ENCODE measurements at places on chromosomes 3 and 15.

GRCh38 chr3:64561325-64561843, 126.4 kb downstream of the ADAMTS9 start:
- DNase-seq: no peak

GRCh38 chr3:127237835-127238234, 44.9 kb downstream of the PRR23E start:
- DNase-seq: no peak

- no peak for DNase-seq
Observed at GRCh38 chr15:84398763-84399701, 163.5 kb downstream of the GOLGA6L4 start.

DNA sequence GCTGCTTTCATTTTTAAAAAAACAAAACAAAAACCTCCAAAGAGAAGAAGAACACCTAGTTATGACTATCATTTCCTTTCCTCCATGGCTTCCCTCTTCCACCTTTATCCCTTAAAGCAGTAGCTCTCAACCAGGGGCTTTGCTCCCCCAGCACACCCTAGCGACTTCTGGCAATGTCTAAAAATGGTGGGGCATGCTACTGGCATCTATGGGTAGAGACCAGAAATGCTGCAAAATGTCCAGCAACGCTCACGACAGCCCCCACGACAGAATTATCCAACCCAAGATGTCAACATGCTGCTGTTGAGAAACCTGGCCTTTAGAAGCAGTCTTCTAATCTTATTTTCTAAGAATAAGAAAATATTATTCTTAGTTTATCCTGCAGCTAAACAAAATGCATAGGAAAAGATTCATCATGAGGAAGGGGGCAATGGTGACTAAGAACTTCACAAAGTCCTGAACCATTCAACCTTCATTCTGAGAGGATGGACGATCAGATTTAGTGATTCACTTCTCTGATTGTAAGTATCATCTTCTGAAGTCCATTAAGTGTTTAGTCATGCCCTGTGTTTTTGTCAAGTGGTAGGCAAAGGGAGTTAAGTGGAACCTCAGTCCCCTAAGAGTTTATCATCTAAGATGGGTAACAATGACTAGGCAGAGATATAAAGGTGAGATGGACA, 81.7 kb downstream of the CCNL1 start:
- no peak for DNase-seq

GRCh38 chr3:27713435-27714145, 8.5 kb downstream of the EOMES start:
- DNase-seq: no peak

DNA sequence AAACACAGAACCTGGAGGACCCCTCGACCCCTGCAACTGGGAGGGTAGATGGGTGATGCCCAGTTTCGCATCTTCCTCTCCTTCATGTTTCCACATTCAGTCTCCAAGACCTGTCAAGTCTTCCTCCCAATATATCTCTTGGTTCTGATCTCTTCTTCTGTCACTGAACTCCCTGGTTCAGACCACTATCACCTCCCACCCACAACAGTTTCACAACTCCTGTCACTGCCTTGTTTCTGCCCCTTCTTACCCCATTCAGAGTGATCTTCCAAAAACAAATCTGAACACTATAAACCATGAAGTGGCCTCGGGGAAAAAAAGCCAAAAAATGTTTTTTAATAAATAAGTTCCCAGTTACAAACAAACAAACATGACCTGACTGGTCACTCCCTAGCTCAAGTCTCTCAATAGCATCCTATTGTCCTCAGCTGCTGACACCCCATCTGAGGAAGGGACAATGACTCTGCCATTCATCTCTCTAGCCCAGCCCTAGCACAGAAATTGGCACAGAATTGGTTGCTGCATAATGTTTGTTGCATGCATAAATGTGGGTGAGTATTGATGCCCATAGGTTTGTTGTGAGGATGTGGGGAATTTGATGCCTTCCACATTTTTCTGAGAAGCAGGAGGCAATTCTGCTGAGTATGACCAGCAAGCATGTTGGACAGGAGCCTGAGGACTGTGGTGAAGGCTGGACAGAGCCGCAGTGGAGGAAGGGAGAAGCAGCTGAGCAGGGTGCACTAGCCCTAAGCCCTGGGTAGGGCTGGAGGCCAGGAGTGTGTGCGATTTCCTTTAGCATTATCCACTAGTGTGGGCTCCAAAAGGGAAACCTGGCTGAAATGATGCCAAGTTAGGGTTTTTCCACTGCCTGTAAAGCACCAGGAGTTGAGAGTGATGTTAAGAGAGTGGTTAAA, 12.2 kb upstream of the XYLB start:
- DNase-seq: no peak

- DNase-seq: no peak
Observed at GRCh38 chr3:123584284-123584987, 417 bp downstream of the HACD2 start.

DNA sequence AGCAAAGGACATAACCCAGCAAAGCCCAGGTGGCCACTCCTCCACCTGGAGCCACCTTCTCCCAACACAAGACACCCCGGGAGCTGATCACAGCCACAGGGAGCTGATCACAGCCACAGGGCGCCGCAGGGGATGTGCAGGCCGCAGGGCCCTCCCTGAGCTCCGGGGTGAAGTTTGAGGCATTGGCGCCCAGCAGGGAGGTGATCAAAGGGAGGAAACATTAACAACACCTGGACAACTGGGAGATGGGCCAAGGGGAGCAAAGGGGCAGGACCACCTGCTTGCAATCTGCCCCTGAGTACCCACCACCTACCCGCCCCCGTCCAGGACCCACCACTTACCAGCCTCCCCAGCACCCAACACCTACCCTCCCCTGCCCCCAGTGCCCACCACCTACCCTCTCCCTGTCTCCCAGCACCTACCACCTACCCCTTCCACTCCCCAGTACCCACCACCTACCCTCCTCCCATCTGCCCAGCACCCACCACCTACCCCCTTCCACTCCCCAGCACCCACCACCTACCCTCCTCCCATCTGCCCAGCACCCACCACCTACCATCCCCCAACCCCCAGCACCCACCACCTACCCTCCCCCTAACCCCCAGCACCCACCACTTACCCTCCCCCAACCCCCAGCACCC, 2.4 kb downstream of the UROC1 start:
- no peak for DNase-seq

DNA sequence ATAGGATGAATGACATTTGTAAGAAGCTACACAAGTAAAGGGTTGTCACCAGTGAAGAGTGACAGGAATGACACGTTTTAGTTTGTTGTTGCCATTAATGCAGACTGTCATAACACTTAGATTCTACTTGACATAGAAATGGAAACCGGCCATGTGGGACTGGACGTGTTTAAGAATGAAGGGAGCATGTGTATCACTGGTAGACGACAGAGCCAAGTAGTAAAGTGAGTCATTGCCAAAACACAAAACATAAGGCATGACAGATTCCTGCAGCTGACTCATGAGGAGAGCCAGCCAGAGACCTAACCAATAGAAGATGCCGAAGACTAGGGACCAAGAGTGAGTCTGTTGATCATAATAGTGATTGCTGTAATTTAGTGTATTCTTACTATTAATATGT, 106.2 kb upstream of the PLAAT1 start:
- DNase-seq: no peak

- no peak for DNase-seq
Observed at GRCh38 chr15:35299059-35299735, 214.1 kb upstream of the NANOGP8 start.

DNA sequence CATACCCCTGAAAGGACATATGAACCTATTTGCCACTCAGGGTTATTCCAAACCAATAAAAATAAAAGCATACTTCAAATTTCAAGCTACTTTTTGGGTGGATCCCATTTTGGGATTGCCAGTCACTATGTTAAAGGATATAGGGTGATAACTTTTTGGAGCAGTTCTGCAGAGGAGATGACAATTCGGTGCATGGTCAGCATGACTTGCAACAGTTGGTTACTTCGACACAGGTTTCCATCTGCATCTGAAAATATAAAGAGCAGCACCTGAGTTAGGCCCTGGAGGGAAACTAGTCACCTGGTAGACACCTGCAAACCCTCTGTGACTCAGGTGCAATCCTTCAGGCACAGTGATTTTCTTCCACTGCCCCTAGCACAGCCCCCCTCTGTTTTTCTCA, 38.5 kb downstream of the RASGRP1 start:
- DNase-seq: no peak

GRCh38 chr3:75737831-75738493, 47.4 kb downstream of the ZNF717 start:
- no peak for DNase-seq

DNA sequence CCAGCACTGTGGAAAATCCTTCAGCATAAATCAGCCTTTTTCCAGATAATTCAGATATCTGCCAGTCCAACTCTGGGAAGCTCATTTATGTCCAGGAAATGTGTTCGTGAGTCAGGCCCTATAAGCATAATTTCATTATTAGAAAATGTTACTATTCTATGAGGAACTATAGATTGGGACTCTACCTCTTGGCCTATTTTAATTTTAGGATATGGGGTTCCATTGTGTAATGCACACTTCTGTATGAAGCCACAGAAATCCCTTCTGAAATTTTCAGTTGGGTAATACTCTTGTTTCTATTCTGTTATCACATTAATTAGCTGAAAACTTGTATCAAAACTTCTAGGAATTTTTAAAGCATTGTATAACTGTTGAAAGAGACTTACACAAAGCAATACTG, 43.9 kb upstream of the IL12A start:
- no peak for DNase-seq

DNA sequence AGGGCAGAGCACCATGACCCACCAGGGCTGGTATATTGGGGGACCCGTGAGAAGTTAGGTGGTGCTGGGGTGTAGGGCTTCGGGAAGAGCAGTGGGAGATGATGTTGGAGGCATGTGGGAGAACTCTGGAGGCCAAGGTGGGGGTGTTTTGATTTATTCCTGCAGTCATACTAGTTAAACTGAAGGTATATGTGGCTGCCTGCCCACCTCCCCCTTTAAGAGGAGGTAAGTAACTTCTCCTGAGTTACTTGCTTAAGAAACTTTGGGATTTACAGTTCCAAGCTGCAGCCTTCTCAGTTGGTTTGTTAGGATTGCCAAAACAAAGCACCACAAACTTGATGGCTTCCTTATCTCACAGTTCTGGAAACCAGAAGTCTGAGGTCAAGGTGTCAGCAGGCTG, 73.1 kb upstream of the AGBL1 start:
- DNase-seq: no peak

- no peak for DNase-seq
Observed at GRCh38 chr3:151896246-151897012, 23.0 kb downstream of the SUCNR1 start.

DNA sequence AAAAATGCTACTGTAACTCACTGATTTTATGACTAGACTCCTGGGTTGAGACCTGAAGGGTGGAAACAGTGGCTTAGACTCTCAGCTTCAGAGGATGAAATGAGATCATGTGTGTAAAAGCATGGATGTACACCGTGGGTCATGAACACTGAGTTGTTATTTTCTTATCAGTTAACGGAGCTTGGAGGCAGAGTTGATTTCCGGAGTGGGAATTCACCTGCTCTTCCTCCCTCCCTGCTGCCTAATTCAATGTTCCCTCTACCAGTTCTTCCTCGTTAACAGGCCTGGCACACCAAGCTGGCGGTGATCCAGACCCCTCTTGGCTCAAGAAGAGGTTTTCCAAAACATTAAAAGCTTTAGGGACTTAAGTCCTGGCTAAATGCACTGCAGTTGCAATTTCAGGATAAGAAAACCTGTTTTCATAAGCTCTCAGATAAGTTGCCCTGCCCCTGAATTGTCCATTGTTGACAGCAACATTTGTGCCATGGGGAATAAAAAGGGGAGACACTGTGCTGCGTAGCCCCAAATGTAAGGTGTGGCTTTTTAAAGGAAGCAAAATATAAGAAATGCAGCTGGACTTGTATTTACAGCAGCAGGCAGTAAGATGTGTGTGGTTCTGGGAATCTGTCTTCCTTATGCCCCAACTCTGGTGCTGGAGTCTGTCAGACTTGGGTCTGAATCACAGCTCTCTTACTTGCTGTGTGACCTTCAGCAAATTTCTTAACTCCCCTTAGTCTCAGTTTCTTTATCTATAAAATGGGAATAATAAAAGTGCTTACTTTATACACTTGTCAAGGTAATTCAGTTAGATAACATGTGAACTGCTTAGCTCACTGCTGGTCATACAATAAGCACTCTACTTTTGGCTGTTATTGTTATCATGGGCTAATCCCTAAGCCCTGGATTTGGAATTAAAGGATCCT, 9.9 kb downstream of the PDIA5 start:
- DNase-seq: no peak

- DNase-seq: no peak
Observed at GRCh38 chr3:156816091-156816793, 9.9 kb upstream of the LEKR1 start.

DNA sequence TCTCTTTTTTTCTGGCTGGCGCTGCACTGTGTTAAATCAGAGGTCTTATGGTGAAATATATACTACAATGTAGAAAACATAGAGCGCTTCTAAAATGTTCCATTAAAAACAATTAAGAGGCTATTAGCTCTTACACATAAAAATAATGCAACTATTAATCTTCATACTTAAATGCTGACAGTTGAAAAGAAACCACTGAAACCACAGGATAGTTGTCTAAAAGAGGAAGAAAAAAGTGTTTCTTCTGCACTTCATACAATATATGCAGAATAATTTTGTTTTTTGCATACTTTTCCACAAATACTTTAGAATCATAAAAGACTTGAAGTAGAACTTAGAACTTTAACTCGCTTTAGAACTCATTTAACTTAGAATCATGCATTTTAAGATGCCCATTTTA, 170.5 kb downstream of the PYDC2 start:
- DNase-seq: no peak

DNA sequence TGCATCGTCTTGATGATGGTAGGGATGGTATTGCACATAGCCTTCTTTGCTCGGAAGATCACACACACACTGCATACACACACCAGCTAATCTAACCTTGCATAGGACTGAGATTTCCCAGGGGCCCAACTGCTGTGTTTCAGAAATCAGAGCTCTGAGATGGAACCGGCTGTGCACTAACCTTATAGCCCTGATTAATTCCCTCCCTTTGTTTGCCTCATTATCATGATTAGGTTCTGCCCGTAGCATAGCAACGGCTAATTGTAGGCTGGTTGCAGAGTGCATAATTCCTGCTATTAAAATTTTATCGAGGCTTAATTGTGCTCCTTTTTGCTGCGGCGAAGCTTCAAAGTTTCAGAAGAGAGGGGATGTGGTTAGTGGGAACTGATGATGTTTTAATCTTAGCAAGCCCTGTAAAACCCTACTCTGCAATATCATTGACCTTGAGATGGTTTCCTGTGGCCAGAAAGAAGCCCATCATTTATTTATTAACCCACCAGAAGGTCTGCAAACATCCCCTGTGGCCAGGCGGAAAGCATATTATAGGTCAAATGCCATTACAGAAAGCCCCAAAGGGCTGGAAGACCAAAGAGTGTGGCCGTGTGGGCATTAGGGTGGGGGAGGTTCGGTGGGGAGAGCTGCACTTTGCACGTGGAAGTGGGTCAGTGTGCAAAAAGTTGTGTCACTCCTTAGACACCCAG, 56.2 kb upstream of the GLCE start:
- no peak for DNase-seq

- DNase-seq: no peak
Observed at GRCh38 chr3:112685420-112685819, 44.5 kb upstream of the CCDC80 start.

- no peak for DNase-seq
Observed at GRCh38 chr15:57165992-57166391, 210.3 kb upstream of the CGNL1 start.
